Endodermal cell (in vitro differentiated cells): ENCODE measurements at places on chromosomes 7 and 10.
A peak's percentile ranks its signal among the peaks of the same experiment; 100 is the strongest.

DNA sequence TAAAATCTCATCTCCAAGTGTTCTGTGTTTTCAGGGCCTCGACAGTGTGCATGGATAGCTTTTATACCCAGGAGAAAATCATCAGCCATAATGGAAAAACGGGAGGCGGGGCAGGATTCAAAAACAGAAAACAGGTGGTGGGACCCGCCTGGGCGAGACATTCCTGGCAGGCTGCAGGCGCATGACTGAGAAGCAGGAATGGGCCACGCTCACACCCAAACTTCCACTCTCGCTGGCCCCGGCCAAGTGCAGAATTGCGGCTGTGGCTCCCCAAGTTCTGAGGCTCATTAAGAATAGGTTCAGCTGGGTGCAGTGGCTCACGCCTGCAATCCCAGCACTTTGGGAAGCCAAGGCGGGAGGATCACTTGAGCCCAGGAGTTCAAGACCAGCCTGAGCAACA, 60.6 kb downstream of the C10orf143 start:
- no peak for DNase-seq

GRCh38 chr10:89710753-89711152, 9.4 kb downstream of the KIF20B start:
- no peak for DNase-seq

DNA sequence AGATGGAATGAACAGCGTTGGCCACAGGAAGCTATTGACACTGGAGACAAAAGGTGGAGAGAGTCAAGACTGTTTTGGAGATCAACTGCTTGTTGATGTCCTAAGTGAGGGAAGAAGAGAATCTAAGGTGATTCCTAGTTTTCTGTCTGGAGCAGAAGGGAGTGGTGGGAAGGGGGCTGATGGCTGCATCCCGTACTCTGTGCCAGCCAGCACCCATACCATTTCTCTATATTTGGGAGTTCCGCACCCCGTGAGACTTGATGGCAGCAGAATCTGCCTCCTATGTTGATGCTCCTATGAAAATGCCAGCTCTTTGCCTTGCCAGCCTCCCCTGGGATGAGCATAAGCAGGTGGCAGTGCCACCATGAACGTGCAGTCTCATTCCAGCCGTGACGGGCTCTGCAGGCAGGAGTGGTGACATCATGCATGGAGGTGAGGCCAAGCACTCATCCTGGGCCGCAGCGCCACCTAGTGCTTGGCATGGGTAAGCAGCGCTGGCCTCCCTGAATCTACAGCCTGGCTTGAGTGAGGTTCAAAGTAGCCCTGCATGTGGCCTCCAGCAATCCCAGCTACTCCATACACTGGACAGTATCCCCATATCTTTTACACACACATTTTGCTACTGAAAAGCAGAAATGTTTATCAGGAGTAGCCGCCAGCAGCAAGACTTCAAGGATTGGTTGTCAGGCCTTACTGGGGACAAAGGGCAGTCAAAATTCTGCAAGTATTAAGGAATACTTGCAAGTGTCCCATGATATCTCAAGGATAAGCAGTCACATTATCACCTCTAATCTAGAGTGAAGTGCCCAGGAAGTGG, 43.0 kb downstream of the PODXL start:
- peak; percentile 97 for DNase-seq

GRCh38 chr7:2405601-2406345, 2.4 kb downstream of the CHST12 start:
- DNase-seq = no peak

DNA sequence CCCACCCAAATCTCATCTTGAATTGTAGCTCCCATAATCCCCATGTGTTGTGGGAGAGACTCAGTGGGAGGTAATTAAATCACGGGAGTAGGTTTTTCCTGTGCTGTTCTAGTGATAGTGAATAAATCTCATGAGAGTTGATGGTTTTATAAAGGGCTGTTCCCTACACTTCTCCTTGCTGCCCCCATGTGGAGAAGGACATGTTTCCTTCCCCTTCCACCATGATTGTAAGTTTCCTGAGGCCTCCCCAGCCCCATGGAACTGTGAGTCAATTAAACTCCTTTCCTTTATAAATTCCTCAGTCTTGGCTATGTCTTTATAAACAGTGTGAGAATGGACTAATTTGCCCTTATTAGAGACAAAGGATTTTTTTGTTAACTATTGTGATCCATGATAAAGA, 48.5 kb upstream of the MKX start:
- peak; percentile 50 for DNase-seq

- no peak for DNase-seq
Observed at GRCh38 chr7:36037121-36037662, 115.9 kb upstream of the EEPD1 start.

GRCh38 chr10:90777621-90778020, 80.2 kb downstream of the HTR7 start:
- DNase-seq = no peak

GRCh38 chr7:157470017-157470322, 133.2 kb downstream of the DNAJB6 start:
- DNase-seq = peak; percentile 31

DNA sequence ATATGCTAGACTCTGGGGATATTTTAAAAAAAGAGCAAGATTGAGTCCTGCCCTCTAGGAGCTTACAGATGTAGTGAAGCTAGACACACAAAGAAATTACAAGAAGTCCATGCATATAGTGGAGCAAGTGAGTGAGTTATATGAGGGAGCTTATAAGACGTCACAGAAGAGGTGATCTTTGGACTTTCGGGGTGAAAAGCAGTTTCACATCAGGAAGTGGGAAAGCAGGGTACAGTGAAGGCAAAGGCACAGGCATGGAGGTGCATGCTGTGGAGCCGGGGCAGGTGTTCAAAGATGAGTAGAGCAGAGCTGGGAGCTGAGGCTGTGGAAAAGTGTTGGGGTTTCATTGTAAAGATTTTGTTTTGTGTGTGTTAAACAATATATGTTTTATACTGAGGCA, 38.5 kb upstream of the EXOC6 start:
- no peak for DNase-seq

DNA sequence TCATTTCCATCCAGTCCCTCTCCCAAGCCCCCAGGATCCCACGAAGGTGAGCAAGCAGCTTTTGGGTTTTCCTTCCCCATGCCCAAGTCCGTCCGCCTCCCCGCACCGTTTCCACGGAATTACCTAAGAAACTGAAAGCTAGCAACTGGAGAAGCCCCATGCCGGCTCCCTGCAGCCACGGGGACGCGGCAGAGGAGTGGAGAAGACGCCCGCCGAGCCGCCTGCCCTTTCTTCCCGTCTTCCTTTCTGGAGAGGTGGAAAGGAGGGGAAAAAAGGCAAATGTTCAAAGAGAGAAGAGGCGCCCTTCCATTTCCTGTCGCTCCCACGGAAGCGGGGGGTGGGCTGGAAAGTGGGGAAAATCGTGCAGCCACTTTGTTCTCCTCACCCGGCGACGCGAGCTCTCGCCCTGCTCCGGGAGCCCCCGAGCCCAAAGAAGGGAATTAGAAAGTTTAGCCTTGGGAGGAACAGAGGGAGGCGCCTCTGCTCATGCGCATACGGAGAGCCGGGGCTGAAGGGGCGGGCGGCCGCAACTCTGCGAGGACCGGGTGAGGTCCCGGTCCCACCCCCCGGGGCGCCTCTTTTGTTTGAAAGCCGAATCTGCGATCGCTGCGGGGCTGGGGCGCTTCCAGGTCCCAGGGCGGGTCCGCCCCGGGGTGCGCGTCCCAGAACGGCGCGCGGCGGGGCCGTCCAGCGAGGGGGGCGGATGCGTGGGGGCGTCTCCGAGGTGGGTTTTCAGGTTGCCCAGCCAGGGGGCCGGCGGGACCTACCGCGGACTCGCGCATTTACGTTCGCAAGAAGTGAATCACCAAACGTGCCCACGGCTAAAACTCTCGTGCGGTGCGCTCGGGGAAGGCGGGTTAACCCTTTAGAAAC, at the start of gene LAMB1:
Gene LAMB1, minus strand, starts transcription at position 436 of the 873 bp plus-strand sequence. Its CDS starts 276 bp downstream, at position 160.
- peak; percentile 92 for DNase-seq

DNA sequence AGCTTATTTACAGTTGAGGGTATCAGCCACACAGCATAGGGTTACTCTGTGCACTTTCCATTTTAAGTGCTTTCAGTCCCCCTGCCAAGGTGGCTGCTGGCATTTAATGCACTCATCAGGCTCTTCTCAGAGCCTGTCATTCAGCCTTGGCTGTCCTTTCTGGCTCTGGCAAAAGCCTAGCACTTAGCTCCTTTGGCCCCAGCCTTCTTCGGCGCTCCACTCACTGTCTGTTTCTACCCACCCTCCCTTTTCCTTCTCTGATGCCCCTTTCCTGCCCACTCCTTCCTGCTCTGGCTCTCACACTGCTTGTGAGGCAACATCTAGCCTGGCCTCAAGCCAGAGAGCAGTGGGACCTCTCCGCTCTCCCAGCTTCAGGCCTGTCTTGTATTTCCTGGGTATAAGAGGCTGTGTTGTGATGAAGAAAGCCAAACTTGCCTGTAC, 60.2 kb downstream of the WIPF3 start:
- DNase-seq = no peak

GRCh38 chr7:157521752-157522151, 184.9 kb downstream of the DNAJB6 start:
- no peak for DNase-seq

- no peak for DNase-seq
Observed at GRCh38 chr7:104480529-104480928, 152.1 kb downstream of the LHFPL3 start.

GRCh38 chr7:29434380-29434768, 129.3 kb upstream of the PRR15 start:
- DNase-seq = no peak

- no peak for DNase-seq
Observed at GRCh38 chr7:27119412-27119911, 11.1 kb downstream of the HOXA4 start.

DNA sequence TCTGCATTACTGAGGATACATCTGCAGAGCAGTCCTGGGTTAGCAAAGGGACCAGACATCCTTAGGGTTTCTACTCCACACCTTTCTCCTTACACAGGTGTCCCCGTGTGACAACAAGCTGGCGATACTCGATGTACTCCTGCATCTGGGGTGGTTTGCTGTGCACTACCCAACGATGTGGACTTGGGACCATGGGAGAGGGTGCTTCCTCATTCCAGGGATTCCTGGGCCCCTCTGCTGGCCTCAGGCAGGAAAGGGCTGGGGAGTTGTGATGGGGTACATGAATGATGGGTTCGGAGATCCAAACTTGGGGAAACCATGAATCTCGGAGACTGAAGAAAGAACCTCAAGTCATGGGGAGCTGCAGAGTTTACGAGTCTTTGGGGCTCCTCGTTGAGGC, 179.6 kb upstream of the GALNT17 start:
- peak; percentile 39 for DNase-seq

DNA sequence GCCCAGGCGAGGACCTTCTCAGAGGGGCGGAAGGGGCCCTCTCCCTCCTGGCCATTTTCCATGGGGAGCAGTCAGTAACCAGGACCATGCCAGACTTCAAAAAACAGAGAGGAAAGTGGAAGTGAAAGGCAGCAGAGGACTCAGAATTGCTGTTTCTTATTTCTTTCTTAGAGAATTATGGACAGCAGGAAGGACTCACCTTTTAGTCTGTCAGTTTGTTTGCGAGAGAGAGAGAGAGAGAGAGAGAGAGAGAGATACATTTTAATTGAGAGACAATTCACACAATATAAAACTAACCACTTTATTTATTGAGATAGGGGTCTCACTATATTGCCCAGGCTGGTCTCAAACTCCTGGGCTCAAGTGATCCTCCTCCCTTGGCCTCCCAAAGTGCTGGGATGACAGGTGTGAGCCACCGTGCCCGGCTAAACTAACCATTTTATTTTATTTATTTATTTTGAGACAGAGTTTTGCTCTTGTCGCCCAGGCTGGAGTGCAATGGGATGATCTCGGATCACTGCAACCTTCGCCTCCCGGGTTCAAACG, 24.5 kb downstream of the SCD start:
- DNase-seq = no peak

DNA sequence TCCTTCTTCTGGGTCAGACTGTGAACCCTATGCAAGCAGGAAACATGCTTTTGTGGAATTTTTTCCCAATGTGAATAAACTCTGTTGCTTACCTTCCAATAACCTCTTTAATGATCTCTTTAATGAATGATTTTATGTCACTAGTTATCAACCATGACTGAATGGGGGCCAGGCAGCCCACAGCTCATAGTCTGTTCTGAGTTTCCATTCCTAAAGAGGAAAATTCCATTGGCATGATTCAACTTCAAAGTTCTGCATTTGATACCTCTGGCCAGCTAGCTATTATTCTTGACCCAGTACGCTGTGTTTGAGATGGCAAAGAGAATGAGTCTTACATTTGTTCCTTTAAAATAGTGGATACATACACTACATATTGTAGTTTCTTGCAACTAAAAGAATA, 867.8 kb upstream of the CELF2 start:
- no peak for DNase-seq

GRCh38 chr7:149854611-149855360, 16.6 kb downstream of the ZNF862 start:
- peak; percentile 91 for DNase-seq

- DNase-seq = no peak
Observed at GRCh38 chr7:25712500-25712899, 439.5 kb upstream of the NFE2L3 start.

DNA sequence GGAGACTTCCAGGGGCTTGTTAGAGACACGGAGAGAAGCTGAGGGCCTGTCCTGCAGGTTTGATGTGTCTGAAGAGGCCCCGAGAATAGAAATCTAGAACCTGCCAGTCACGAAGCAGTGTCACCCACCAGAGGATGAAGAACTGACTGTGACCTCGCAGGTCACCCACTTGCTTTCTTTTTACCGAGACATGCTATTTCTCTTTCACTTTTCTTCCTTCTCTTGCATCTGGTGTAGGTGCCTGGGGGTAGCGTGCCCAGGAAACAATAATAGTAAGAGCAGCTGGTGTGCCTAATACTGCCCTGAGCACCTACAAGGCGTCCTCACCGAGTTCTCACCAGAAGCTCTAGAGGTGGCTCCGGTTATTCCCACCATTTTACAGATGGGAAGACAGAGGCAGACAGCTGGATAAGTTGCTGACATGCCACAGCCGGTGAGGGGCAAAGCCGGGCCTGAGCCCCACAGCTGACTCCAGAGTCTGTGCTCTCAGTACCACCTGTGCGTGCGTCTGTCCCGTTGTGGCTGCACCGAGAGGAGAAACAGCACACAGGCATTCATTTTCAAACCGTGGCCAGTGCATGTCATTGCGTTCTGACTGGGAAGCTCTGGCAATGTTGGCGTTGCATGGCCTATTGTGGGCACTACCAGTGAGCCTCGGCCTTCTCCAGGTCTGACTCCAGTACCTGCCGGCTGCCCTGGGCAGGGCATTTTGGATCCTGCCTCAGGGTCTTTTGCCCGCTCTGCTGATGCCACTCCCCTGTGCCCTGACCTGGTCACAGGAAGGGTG, 7.8 kb downstream of the CHST3 start:
- DNase-seq = no peak

GRCh38 chr7:4602905-4603842, 78.9 kb upstream of the FOXK1 start:
- peak; percentile 51 for DNase-seq

DNA sequence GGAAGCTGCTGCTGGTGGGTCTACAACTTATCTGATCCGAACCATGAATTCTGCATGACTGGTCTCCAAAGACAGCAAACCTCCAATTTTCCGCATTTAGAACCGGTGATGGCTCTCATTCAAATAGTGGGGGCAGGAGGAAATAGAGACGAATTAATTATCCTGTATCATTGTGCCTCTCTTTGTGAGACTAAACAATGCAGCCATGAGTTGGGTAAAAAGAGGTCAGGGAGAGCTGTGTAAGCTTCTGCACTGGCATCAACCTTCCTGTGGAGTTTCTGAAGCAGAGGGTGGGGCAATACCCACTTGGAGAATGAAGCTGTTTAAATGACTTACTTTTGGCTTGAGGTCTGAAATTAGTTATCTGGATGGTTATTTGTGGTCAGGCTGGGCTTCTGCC, 266.4 kb downstream of the SORCS3 start:
- DNase-seq = no peak

GRCh38 chr10:3068968-3069737, 1.8 kb downstream of the PFKP start:
- peak; percentile 76 for DNase-seq

GRCh38 chr7:28304290-28304689, 108.0 kb upstream of the CREB5 start:
- DNase-seq = no peak
